CD4-positive, alpha-beta memory T cell (primary cell): ENCODE measurements at places on chromosomes 12 and 14. TPM values are rescaled to one million over a fixed set of nuclear protein-coding genes. Genes with fewer than 3 reads are reported as not detected.

Gene SSPN
- polyA plus RNA-seq = 1.0 TPM

Gene CCDC197
- polyA plus RNA-seq = not detected

Gene KLRC2
- polyA plus RNA-seq = not detected

Gene DPF3
- polyA plus RNA-seq = not detected

Gene CS
- 73.1 TPM for polyA plus RNA-seq

Gene TCL1A
- polyA plus RNA-seq = 0.71 TPM

Gene TAS2R14
- 0.99 TPM for polyA plus RNA-seq

Gene RFX4
- polyA plus RNA-seq = not detected

Gene GPX2
- not detected for polyA plus RNA-seq

Gene PSMB5
- polyA plus RNA-seq = 56.6 TPM

Gene LRTM2
- not detected for polyA plus RNA-seq

Gene RNF212B
- not detected for polyA plus RNA-seq

Gene NOS1
- not detected for polyA plus RNA-seq

Gene TMEM229B
- polyA plus RNA-seq = 28.9 TPM

Gene VWF
- polyA plus RNA-seq = 0.15 TPM

Gene CACNA1C
- 0.05 TPM for polyA plus RNA-seq

Gene ACVR1B
- polyA plus RNA-seq = 2.5 TPM

Gene TTC6
- polyA plus RNA-seq = not detected

Gene DACT1
- polyA plus RNA-seq = 1.1 TPM

Gene SPTB
- not detected for polyA plus RNA-seq

Gene PEBP1
- 422 TPM for polyA plus RNA-seq

Gene BDKRB1
- not detected for polyA plus RNA-seq

Gene IL23A
- polyA plus RNA-seq = 40.1 TPM

Gene KRT4
- not detected for polyA plus RNA-seq

Gene GPRC5D
- 0.71 TPM for polyA plus RNA-seq

Gene MORN3
- polyA plus RNA-seq = 6.7 TPM

Gene PTPRB
- polyA plus RNA-seq = not detected

Gene SRRM4
- polyA plus RNA-seq = not detected

Gene KRT73
- polyA plus RNA-seq = 1.3 TPM

Gene GLIPR1
- 222 TPM for polyA plus RNA-seq

Gene LBHD2
- not detected for polyA plus RNA-seq

Gene TBC1D30
- polyA plus RNA-seq = not detected

Gene ADAM21
- 0.10 TPM for polyA plus RNA-seq

Gene FOXG1
- not detected for polyA plus RNA-seq

Gene TRIM9
- polyA plus RNA-seq = 0.05 TPM

Gene DBX2
- not detected for polyA plus RNA-seq

Gene FGF23
- polyA plus RNA-seq = not detected

Gene SPIC
- not detected for polyA plus RNA-seq

Gene CCDC196
- not detected for polyA plus RNA-seq

Gene APOLD1
- 1.1 TPM for polyA plus RNA-seq

Gene LHX5
- not detected for polyA plus RNA-seq

Gene RPGRIP1
- not detected for polyA plus RNA-seq

Gene ATP5F1B
- 771 TPM for polyA plus RNA-seq

Gene KCNJ8
- polyA plus RNA-seq = not detected

Gene C12orf75
- 83.4 TPM for polyA plus RNA-seq

Gene NDRG2
- 34.5 TPM for polyA plus RNA-seq

Gene INHBE
- not detected for polyA plus RNA-seq

Gene PDZRN4
- polyA plus RNA-seq = not detected

Gene EIF2S3B
- 0.46 TPM for polyA plus RNA-seq

Gene CIT
- 1.0 TPM for polyA plus RNA-seq

Gene LGR5
- polyA plus RNA-seq = not detected

Gene KRT79
- polyA plus RNA-seq = not detected

Gene ASCL1
- polyA plus RNA-seq = not detected

Gene KLRB1
- polyA plus RNA-seq = 196 TPM
